ENCODE measurements at places on chromosomes 7 and 10.

GRCh38 chr7:37483627-37484026, 35.0 kb upstream of the ELMO1 start:
- DNase-seq, result no peak

DNA sequence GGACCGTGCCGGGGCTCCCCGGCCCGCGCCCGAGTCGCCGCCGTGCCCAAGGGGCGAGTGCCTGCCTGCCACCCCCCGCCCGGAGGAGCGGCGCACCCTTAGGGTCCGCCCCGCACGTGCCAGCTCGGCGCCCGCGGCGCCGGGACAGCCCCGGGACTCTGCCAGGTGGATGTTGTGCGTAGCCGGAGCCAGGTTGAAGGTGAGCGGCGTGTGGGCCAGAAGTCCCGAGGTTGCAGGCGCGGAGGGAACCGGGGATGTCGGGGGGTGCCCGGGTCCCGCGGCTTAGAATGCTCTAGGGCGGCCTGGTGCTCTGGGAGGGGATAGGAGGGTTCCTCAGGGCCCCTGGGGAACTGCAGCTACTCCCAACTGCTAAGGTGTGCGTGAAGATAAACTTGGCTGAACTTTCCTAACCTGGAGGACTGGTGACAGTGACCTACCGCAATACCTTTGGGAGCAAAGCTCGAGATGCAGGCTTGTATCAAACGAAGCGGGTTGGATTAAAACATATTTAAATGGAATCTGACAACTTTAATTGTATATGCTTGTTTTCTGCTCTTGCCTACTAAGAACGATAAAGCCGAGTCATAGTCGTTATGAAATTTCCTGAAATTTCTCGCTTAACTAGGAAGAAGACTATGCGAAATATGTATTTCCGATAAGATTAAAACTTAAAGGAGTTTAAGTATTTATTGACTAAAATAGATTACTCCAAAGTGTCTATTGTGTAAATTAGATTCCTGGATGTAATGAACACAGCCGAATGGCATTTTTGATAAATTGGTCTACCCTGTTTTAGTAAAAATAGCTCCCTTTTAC, at the start of gene CUX1:
CUX1 (plus strand) TSS at position 156 of the 816 bp plus-strand sequence; CDS start at position 170, 14 bp downstream.
- DNase-seq, result no peak

- no peak for DNase-seq
Measured at GRCh38 chr10:106436123-106436715, 728.3 kb downstream of the SORCS1 start.

DNA sequence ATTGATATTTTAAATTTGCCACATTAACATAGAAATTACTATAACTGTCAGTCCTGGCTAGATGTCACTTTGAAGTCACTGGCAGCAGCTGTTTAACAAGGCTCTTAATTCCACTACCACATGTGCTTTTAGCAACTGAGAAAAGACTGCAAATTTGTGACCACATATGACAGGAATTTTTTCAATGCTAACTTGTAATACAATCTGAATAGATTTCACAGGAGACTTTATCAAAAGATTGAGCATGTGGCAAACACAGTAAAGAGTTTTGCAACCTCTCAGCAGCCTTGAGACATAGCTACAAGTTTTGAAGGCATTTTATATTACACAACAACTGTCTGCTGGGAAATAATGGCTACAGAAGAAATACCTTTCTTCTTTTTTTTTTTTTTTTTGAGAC, 73.0 kb downstream of the MICU1 start:
- no peak for DNase-seq

DNA sequence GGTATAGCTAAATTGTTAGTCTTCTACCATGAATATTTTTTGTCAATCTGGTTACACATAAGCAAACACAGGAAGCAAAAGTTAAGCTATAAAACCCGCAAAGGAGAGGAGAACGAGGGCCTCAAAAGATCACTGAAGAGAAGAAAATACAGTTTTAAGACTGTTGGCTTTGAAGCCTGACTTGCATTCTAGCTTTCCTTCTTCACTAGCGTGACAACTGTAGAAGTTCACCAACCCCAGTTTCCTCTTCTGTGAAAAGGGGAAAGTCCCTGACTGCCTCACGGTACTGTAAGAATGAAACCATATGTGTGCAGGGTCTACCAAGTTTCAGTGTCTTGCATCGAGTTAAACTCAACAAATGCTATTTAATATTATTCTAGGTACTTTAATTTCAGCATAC, 7.5 kb upstream of the LRRN3 start:
- no peak for DNase-seq

DNA sequence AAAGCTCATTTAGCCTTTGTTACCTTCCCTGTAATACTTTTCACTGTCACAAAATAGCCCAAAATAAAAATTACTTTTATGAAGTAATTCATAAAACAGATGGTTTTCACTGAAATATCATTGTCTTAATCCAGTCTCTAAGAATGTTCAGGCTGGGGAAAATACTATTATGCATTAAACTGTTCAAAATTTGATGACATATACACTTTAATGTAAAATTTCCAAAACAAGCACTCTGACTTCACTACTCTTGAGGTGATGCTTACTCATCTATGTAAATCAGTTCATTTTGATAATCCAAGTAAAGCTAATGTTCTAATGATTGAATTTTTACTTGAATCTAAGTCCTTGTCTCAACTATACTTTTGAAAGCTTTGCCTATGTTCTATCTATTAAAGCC, 127.9 kb downstream of the KMT2C start:
- DNase-seq, result no peak

Data from activated naive CD4-positive, alpha-beta T cell (primary cell).